Activated CD4-positive, alpha-beta T cell treated with anti-CD3 and anti-CD28 coated beads for 1 hour (primary cell): ENCODE measurements at places on chromosomes 5 and 9.

DNA sequence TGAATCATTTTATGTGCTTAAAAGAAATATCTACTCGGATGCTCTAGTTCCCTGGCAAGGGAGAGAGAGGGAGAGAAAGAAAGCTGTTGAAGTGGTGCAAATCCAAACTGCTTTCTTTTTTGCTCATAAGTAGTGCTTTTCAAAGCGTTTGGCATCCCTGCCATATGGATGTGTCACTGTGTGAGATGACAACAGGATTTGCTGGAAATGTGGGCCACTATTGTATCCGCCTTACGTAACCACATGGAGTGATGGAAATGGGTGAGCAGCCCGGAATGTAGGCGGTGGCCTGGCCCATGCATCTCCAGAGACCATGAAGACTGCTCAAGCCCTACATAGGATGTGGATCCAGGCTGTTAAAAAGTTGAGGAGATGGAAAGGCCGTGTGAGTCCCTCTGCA is 30.8 kb downstream of the TJP2 start:
- DNase-seq, result no peak

- no peak for DNase-seq
These were observed 587.0 kb upstream of the COX7C start for GRCh38 chr5:86030753-86031152.

DNA sequence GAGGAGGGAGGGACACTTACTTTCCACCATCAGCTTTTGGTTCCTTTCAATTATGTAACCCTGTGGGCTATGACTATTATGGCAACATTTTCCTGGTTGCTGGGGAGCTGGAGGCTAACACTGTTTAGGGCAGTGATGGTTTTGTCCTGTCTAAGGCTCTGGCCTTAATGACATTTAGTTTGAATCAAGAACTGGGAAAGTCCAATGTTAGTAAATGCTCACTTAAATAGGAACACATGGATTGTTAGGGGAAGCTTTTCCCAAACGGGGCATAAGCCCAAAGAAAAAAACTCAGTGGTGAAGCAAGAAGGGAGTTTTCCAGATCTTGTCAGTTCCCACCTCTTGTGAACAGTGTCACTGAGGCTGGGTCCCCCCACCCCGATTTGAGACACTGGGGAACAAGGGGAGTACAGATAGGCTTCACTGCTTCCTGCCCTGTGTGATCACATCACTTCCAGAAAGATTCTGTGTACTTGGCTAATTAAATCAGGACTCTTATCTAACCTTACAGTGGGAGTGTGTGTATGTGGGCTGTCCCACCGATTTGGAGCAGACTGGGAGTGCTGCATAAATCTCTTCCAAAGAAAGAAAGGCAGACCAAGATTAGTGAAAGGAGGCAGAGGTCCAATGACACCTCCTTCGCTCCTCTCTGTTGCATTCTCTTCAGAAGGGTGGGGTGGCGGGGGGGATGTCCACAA is 206.4 kb downstream of the PTTG1 start:
- DNase-seq, result no peak

- DNase-seq, result no peak
These were observed 51.3 kb upstream of the PRLR start for GRCh38 chr5:35281613-35282012.

DNA sequence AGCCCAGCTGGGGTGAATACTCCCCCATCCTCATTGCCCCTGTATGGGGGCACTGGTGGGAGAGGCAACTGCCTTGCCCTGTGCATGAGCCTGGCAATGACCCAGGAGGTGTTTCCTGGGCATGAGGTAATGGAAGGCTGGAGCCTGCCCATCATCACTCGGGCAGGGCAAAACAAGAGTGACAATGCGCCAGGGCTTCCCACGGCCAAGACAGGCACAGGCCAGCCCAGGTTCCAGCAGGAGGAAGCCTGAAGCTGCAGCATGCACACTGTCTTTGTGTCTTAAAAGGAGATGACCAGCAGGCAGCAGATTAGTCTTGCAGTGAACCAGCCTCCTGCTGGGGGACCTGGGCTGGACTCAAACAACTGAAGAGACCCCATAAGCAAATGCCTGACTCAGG is 92.2 kb upstream of the SMIM23 start:
- no peak for DNase-seq

DNA sequence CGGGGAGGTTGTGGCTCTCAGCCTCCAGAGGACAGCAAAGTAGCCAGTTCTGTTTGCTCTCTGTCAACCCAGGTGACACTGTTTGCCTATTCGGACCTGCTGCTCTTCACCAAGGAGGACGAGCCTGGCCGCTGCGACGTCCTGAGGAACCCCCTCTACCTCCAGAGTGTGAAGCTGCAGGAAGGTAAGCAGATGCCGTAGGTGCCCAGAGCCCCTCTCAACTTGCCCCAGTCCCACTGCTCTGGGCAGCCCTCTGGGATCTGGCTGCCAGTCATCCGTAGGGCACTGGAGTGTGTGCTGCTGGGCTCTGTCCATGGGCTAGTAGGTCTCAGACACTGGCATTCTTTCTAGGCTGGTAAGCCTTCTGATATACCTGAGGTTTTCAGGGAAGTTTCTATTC is 59.3 kb downstream of the RGS3 start:
- DNase-seq, result no peak

- no peak for DNase-seq
These were observed 850.2 kb upstream of the NUDT12 start for GRCh38 chr5:104412649-104413240.
